ENCODE measurements at places on chromosomes 2 and 18.

DNA sequence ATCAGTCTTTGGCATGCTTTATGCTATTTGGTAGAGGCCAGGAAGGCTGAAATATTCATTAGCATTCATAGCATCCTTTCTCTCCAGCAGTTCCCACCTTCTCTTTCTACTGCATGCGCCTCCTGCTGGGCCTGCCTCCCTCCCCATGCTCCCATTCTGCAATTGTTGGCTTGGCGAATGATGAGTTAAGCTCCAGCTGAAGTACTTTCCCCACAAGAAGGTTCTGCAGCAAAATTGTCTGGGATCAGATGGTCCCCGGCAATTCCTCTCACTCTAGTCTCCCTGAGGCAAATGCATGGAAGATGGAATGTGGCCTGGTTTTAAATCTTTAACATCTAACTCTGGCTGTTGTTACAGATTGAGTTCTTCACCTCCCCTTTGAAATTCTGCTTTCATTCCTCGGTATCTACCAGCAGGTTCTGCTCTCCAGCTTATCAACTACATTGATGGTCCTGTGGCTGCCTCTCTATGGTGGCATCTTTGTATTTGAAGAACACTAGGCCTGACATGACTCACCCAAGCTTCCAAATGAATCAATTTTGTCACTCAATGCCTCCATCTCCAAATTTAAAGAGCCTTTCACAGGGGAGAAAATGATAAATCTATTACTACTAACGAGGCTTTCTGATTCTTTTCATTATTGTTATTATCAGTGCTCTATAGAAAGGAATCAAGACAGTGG, 55.9 kb downstream of the KCTD18 start:
- no peak for DNase-seq

GRCh38 chr2:54459037-54459441, 2.9 kb downstream of the SPTBN1 start:
- DNase-seq, result no peak

DNA sequence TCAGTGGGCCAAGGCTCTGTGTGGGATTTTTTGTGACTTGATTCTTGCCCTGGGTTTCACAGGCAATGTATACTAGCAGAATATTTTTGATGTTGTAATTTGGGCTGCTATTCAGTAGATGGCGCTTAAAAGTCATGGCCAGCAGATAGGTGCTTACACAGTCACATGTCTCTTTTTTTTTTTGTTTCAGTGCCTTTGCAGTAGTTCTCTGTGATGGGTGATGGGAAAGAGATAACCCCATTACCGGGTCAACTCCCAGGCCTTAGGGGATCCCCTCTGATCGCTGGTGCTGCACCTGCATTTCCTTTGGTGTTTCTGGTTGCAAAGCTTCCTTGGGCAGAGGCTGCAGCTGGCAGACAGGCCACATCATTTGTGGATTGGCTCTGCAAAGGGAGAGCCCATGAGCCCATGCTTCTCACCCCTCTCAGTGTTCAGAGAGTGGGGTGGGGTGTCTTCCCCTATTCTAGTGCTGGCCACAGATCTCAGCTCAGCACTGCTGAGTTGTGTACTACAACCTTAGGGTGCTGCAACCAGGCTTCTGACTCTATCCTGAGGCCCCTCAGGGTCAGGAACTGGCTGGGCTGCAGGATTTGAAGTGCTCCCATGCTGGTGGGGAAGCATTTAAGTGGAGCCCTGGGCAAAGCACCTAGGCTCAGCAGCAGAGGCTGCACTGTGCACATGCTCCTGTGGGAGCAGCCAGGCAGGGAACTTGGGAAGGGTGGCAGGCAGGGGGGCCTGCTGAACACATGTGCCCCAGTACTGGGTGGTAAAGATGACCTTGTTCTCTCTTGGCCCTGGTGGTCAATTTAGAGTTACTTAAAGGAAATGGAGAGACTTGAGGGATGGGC, 219.8 kb upstream of the SPHKAP start:
- no peak for DNase-seq

DNA sequence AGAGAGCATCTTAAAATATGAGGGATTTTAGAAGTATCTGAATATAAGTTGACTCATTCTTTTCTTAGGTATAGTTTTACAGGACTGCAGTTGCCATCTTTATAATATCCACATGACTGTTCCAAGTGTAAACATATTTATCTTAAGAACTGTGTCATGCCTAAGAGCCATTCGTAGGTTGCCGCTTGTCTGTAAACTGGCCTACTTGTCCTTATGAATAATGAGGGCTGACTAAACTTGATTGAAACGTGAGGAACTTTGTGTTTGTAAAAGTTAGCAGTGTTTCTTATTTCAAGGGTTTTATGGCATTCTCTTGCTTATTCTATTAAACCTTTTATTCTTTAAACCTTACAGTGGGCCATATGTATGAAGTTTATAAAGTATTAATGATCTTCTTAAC, 99.6 kb downstream of the MAP3K20 start:
- DNase-seq, result no peak

DNA sequence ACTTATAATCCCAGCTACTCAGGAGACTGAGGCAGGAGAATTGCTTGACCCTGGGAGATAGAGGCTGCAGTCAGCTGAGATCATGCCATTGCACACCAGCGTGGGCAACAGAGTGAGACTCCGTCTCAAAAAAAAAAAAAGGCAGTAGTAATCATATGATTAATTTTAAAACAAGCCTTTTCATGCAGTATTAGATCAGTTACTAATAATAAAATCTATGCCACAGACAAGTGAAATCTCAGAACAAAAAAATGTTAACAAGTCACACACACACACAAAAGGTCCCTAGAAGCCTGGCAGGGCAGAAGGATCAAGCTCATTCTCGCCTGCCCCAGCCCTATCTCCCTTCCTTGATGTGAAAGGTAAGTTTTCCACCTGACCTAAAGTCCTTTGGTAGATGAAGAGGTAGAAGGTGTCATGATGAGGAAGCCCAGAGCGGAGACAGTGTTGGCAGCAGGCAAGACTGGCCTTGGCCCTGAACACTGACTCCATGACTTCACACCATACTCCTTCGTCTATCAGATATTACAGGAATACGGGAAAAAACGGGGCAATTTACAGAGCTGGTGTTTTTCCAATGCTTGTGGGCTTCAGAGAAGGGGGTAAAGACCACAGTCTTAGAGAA, 10.6 kb downstream of the KDSR start:
- no peak for DNase-seq

GRCh38 chr18:24941174-24941951, 410.6 kb downstream of the ZNF521 start:
- no peak for DNase-seq

DNA sequence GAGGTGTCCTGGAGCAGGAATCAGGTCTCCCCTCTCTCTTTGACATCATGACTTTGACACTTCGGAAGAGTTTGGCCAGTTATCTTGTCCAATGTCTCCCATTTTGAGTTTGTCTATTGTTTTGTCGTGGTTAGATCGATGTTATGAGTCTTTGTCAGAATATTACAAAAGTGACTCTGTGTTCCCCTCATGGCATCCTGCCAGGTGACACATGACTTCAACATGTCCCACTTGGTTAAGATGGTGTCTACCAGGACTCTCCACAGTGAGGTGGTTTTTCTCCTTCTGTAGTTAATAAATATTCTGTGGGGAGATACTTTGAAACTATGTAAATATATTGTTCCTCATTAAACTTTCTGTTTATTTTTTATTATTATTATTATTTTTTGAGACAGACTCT, 76.6 kb upstream of the BZW1 start:
- DNase-seq, result no peak

DNA sequence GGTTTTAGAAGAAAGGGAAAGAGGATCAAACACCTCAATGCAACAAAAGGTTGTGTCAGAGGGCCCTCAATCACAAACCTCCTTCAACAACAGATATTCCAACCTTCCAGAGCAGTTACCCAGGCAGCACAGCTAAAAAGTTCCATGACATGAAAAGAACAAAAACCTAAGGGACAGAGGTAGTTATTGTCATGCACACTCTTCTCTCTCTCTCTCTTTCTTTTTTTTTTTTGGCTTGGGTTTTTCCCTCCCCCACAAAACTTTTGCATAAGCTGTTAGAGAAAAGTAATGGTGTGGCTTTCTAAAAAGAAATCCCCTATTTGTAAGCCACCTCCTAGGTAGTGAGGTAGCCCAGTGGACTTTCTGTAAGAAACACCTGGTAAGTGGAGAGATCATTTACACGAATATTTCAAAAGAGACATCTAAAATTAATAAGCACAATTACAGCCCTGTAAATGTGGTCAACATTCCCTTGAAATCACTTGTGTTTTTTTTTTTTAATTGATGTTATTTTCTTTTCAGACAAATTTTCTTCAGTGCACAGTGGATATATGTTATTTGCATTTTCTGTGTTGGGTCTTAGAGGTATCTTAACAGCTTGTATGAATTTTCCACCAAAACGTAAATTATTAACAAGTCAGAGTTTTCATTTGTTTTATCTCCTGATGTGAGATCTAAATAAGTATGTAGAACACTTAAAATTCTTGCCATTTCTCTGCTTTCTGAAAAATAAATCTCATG, 48.4 kb downstream of the ZEB2 start:
- no peak for DNase-seq

DNA sequence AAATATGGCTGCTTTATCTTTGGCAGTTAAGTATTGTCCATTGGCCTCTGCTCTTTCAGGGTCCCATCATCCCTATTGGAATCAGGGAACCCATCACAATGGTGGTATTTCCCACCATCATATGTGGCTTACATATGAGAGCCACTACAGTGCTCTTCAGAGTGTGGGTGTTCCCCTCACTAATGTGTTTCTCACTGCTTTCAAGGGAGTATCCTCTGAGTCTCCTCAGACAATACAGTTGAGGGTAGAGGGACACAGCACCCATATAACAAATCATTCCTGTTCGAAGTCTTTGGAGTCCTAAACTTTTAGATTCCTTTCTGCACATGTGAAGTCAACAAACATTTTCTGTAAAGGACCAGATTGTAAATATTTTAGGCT, 48.8 kb upstream of the DNAJC10 start:
- no peak for DNase-seq

DNA sequence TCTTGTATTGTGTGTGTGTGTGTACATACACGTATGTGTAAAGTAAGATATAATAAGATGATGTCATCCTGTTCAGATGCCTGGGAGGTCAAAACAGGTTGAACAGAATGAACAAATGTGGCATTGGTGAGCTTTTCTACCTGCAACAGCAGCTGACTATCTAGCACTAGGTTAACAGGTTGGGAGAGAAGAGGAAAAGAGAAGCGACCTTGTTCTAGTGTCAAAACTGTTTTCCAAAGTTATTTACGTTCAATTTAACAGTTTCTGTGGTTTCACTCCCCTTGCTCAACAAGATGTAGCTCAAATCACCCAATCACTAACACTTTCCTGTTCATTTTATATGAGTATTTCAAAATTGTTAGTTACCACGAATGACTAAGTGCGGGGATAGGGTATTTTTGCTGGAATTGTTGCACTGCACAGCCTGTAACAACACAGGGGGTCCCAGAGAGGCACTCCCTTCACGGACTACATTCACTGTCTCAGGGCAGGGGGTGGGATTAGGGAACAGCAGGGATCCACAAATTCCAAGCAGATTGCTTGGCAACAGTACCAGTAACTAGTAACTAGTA, 67.5 kb upstream of the DTNB start:
- no peak for DNase-seq

- no peak for DNase-seq
Measured at GRCh38 chr2:203849010-203849409, 18.6 kb upstream of the CTLA4 start.

GRCh38 chr2:4507661-4508060, 804.3 kb downstream of the DCDC2C start:
- DNase-seq, result no peak

- DNase-seq, result no peak
Measured at GRCh38 chr2:125272651-125273050, 1247.6 kb downstream of the CNTNAP5 start.

- no peak for DNase-seq
Measured at GRCh38 chr18:47163241-47163640, 12.9 kb downstream of the IER3IP1 start.

DNA sequence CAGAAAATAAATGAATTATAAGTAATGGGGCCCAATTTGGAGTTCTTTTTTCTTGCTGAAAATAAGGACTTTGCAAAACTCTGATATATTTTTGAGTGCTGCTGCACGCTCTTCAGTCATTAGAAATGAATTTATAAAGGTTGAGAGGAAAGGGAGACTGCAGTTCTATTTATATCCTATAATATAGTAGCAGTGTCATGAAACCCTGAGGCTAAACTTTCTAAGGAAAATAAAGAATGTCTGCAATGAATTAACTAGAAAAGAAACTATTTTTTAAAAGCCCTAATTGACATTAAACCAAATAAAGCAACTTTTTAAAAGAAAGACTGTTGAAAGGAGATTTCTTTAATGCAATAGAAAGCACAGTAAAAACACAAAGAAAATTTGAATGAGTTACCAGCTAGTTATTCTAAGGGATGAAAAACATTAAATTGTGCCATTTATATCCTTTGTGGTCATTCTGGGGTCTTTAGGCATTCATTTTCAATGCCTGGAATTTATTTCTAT, 1072.8 kb upstream of the TMEFF2 start:
- no peak for DNase-seq

DNA sequence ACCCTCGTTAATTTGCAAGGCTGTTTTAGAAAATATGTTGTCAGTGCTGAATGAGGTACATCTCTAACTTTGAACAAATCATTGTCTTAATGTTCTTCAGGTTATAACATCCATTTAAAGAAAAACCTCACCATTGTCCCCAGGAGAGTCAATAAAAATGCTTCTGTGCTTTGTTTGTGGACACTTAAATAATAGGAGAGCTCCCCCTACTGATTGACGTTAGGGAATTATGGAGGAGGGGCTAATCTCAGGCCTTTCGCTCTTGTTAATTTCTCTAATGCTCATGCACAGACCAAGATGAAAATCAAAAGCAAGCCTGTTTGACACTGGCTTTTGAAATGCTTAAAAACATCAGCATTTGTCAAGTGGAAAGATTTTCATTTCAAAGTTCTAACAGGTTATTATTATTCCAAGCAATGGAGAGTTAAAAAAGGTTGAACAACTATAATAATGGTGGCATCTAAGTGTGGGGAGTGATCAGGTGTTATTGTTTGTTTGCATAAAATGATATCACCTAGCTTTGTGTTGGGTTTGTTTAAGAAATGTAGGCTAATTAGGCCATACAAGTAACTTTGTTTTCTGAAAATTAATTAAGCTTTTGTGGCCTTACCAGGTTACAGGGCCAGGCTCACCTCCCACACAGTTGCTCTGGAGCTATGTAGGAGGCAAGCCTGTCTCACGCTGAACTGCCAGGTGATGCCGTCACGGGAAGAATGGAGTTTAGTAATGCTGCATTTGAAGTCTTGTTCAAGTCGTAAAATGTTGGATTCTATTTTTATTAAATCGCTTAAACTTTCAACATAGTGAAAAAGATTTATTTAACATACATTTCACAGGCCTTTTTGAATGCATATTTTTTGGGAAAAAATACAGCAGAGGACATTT, 51.7 kb upstream of the SMIM21 start:
- DNase-seq, result no peak

DNA sequence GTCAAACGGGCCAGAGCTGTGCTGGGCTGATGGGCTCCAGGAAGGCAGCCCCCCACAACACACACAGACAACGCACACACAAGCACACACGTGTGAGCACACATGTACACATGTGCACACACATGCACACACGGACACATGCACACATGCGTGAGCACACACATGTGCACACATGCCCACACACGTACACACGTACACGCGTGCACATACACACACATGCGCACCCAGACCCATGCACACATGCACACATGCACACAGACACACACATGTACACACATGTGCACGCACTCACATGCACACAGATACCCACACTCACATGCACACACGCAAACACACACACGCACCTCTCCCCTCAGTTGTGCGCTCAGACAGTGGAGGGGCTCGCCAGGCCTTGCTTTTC, 31.2 kb upstream of the HPCAL1 start:
- peak; percentile 8 for DNase-seq

- no peak for DNase-seq
Measured at GRCh38 chr2:121625953-121626352, 23.3 kb downstream of the CLASP1 start.

GRCh38 chr18:37270038-37270665, 295.4 kb downstream of the CELF4 start:
- DNase-seq, result no peak
